Activated CD4-positive, CD25-positive, alpha-beta regulatory T cell (primary cell): ENCODE measurements at places on chromosomes 12 and 14.
A peak's percentile ranks its signal among the peaks of the same experiment; 100 is the strongest.

DNA sequence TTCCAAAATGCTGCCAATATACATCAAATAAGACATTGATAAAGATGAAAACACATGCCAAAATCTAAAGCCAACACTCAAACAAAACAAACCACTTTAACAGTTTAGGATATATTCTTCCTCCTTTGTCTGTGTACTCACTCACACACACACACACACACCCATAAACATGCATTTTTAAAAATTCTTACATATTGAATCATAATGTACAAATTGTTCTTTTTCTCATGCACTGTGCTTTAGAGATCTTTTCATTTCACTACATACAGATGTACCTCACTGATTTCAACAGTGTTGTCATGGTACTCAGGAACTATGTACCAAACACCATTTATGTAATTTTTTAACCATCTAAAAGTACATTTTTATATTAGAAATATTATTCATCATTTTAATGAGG is 9.5 kb upstream of the RERG start:
- no peak for DNase-seq

GRCh38 chr12:22978962-22979361 is 354.0 kb downstream of the ETNK1 start:
- no peak for DNase-seq

GRCh38 chr12:113940357-113941207 is 25.5 kb downstream of the RBM19 start:
- DNase-seq, result no peak

DNA sequence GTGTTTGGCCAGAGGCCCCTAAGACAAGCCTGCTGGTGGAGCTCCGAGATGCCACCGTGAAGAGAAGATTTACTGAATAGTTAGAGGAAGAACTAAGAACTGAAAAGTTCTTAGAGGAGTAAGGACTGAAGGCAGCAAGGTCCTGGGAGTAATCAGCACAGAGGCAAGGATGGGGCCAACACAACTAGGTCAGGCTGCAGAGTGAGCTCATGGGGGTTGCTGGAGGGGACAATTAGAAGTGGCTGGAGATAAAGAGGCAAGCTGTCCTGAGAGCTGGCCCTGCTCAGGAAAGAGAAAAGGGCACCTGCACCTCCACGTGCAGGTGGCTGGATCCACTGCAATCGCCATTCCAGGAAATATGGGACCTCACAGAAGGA is 52.7 kb downstream of the NFKBIA start:
- no peak for DNase-seq

DNA sequence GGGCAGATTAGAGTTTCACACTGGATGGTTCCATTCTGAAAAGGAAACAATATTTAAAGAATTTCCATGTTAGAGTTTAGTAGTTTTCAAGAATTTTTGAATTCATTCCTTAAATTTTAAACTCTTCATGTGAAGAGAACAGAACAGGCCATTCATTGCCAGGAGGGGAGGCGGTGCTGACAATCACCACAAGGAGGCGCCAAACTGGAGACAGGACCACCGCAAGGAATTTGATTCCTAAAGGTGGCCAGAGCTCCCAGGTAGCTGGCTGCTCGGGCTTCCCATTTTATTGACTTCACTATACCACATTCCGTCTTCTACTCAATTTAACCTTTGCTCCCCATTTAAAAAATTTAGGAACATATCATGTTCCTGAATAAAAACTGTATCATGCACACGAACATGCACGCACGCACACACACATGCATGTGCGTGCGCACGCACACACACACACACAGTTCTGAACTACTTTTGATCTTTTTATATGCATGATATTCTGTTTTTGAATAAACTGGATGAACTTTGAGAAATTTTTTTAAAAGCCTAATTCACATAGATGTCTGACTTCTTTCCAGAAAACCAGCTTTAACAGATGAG is 101.2 kb downstream of the NELL2 start:
- DNase-seq, result peak; percentile 5

DNA sequence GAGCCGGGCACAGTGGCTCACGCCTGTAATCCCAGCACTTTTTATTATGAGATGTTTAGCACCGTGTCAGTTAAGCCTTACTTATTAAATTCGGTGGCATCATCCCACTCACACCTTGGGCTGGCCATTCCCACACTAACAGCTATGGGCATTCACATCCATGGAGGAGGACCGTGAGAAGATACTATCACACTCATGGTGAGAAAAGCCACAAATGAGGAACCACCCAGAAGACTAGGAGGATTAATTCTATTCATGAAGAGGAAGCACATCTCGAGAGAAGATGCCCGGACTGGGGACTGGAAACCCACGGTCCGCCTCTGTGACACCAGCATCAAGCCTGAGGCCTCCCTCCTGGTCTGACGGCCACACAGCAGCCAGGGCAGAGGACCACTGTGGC is 4.9 kb downstream of the CDC42BPB start:
- DNase-seq, result no peak

DNA sequence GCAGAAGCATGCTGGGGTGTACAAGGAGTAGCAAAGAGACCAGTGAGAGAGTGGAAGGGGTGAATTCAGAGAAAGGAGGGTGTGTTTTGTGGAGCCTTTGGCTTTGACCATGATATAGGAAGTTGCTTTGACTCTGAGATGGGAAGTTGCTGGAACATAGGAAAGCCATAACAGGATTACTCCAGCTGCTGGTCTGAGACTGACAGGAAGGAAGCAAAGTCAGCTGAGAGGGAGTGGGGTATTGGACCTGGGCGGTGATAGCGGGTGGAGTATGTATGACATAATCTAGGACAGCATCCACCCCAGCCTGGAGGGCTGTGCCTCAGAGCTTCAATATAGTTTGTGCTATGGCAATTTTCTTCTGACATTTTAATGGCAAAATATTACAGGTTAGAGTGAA is 324.4 kb downstream of the PDZRN4 start:
- DNase-seq, result no peak

DNA sequence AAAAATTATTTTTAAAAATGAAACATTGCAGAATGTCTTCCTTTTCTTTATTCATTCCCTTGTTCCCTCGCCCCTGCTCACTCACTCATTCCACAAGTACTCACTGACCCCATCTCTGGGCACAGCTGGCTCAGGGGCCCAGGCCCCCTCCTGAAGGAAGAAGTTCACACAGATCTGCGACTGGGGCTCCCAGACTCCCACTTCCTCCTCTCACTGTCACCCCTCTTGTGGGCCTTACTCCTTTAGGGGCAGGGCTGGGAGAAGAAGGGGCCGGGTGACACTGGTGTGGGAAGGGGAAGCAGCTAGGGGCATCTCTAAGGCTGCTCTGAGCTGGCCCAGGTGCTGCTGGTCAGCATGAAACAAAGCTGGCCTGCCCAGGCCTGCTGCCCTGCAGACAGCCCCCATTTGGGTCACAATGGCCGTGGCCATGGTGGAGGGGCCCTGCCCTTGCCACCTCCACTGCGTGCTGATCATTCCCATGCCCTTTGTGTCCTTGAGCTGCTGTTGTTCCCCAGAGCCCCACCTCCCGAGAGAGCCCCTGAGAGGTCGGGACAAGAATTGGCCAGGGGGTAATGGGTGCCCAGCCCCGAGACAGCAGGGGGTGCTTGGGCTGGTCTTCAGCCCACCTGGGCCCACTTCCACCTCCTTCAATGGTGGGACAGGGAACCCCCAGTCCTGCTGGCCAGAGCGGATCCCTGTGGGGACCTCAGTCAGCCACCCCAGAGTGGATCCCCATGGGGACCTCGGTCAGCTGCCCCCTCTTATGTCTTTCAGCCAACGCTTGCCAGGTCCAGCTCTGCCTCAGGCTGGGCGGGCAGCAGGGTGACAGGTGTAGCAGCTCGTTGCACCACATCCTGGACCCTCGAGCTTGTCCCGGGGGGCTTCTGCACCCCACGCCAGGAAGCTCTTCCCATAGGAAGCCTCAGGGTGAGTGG is 212.4 kb upstream of the C14orf180 start:
- no peak for DNase-seq

DNA sequence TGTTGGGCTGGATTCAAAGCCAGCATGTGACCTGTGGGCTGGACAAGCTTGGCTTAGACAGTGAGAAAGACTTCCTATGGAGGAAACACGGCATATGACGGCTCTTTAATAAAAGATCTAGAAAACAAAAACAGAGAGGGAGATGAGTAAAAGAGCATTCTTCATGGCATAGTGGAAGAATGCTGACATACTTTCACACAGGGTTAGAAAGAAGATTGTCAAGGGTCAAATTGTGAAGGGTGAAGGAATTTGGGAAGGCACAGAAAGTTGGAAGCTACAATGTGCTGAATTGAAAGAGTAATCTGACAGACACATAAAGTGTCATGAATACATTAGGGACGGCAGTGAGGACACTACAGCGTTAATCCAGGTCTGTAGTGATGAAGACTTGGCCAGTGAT is 63.4 kb downstream of the GALNT4 start:
- DNase-seq, result no peak

DNA sequence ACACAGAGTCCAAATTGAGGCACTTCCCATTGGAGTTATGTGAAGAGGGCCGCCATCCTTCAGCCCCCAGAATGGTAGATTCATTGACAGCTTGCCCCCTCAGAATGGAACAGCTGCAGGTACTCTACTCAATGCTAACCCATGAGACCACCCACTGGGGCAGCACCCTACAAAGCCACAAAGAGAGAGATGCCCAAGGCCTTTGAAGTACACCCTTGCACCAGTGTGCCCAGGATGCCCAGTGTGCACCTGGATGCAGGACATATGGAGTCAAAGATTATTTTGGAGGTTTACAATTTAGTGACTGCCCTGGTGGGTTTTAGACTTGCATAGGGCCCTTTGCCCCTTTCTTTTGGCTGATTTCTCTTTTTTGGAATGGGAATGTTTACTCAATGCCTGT is 933.9 kb downstream of the SLC16A7 start:
- no peak for DNase-seq

GRCh38 chr14:51185180-51185579 is 54.9 kb upstream of the TMX1 start:
- no peak for DNase-seq

GRCh38 chr12:58393152-58393551 is 451.8 kb downstream of the ATP23 start:
- DNase-seq, result no peak

DNA sequence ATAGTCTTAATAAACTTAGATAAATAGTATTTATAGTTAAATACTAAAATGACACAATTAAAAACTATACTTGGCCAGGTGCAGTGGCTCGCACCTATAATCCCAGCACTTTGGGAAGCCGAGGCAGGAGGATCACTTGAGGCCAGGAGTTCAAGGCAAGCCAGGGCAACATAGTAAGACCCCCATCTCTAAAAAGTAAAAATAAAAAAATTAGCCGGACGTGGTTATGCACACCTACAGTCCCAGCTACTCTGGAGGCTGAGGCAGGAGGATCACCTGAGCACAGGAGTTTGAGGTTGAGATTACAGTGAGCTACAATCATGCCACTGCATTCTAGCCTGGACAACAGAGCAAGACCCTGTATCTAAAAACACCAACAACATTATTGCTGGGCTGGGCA is 16.0 kb downstream of the CINP start:
- DNase-seq, result no peak

- no peak for DNase-seq
Observed at GRCh38 chr12:69910694-69911093, 85.7 kb downstream of the MYRFL start.

DNA sequence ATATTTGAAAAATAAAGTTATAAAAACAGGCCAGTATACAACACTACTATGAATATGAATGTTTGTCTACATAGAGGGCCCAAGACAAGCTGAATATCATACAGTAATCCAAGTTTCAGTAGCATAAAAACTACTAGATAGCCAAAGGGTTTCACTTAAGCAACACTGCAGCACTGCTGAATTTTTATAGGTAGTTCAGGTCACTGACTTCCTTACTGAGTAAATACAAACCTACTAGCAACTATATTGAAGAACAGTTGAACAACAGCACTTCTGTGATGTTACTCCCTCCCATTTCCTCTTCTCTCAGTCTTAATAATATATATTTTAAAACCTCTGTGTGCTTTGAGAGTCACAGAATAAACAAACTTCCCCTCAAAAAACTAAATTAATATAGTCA is 42.7 kb downstream of the GTF2A1 start:
- DNase-seq, result no peak

GRCh38 chr12:113329022-113329790 is 5.7 kb downstream of the SLC8B1 start:
- DNase-seq, result no peak

- DNase-seq, result no peak
Observed at GRCh38 chr12:8779862-8780261, 42.6 kb upstream of the A2ML1 start.

- no peak for DNase-seq
Observed at GRCh38 chr14:33332497-33332896, 393.8 kb downstream of the NPAS3 start.

- no peak for DNase-seq
Observed at GRCh38 chr14:50602035-50602434, 42.1 kb downstream of the ATL1 start.

DNA sequence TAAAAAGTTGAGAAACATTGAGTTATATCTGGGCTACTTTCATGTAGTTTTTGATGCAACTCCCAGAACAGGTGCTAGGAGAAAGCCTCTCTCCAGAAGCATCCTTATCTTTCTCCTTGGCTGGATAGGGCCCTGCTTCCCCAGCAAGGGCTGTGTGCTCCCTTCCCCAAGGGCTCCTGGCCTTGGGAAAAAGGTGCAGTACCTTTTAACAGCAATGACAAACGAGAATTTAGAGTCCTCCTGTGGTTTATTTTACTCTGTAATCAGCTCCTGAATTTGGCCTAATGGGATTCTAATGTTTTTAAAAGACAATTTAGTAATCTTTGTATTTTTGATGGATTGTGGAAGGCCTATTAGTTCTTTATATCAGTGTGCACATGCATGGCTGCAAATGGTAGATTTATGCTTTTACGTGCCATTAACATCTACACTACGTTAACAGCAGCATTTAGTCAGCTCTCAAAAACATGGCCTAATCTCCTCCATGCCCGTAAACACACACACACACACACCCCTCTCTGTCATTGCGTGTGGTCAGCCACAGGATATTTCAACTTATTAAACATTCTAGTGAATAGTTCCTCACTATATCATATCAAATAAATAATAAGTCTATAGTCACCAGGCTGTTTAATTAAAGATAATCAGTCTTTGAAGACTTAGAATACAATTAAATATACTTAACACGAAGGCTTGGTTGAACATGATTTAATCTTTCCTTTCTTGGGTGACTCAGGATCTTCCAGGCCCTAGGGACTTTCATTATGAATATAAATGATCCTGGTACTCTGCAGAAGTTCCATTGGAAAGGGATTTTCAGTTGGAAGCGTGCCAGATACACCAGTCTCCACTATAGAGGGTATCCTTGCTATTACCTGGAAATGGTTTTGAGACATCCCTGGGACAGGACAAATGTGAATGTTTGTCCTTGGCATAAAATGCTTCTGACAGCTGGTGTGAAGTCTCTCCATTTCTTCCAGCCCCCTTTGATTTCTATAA is 181.4 kb upstream of the PWP1 start:
- DNase-seq, result no peak

- no peak for DNase-seq
Observed at GRCh38 chr14:64605926-64606685, 56.3 kb downstream of the PPP1R36 start.
